Skeletal muscle cell (primary cell): ENCODE measurements at places on chromosomes 12 and 14.

GRCh38 chr14:103445806-103446205 lies 60.6 kb downstream of the MARK3 start:
- no peak for DNase-seq

GRCh38 chr14:22794551-22794951 lies 20.7 kb downstream of the SLC7A7 start:
- no peak for DNase-seq

DNA sequence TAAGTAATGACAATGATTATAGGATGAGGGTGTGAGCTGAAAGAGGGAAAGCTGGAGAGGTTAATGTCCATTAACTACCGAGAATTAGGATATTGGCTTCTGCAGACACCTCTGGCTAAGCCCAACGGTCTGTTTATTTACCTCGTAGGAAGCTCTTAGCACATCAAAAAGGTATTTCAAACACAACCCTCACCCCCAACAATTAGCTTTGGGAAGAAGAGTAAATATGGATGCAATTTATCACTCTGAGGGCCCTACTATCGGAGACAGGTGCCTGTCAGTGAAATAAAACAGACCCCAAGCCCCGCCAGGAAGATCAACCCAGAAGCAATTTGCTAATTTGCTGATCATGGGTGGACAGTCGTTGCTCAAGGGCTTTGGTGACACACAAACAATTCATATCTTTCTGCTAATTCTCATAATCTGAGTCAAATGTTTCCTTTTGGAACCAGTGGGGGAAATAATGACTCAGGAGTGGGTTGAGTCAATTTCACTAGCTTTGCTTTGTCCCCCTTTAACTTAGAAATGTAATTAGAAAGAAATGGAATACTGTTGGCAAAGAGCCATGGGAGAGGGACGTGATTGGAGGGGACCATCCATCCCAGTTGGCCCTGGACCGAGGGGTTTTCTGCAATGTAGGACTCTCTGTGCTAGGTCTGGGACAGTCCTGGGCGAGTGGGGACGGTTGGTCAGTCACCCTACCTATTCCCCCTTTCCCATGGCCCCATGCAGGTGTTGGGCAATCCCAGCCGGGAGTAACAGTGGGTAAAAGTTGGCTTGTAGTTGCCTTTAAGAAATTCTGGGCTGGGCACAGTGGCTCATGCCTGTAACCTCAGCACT lies 99.1 kb upstream of the MED13L start:
- no peak for DNase-seq

DNA sequence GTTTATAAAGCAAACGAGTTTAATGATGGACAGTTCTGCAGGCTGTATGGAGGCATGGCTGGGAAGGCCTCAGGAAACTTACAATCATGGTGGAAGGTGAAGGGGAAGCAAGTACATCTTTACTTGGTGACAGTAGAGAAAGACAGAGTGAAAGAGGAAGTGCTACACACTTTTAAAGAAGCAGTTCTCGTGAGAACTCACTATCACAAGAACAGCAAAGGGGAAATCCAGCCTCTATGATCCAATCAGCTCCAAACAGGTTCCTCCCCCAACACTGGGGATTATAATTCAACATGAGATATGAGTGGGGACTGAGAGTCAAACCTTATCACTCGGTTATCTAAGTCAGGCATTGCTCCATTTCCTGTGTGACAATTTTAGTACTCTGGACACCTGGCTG lies 189.9 kb upstream of the CNTN1 start:
- DNase-seq, result no peak

- no peak for DNase-seq
Measured at GRCh38 chr14:84087986-84088531, 1441.9 kb upstream of the FLRT2 start.
